ENCODE measurements at places on chromosomes 16 and 17. TPM values are rescaled to one million over a fixed set of nuclear protein-coding genes. Genes with fewer than 3 reads are reported as not detected.

DNA sequence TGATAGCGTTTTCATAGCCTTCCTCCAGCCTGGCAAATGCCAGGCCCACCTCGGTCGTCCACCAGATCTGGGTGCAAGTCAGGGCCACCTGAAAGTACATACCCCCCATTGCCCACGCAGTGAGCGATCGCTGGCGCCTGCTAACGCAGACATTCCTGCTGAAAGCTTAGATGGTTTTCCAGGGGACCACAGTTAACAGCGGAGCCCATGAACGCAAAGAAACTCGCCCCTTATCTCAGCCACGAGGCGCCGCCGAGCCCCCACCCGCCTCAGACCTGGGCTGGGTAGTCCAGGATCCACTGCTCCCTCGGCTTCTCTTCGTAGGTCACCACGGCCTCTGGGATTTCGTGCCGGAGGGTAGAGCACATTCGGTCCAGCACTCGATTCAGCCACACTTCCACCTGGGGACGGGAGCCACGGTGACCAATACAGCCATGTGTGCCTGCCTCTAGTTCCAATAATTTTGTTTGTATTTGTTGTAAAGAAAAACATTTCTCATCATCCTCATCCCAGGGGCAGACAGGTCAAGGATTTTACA, 74.5 kb downstream of the DNAH17 start:
- no peak for DNase-seq

DNA sequence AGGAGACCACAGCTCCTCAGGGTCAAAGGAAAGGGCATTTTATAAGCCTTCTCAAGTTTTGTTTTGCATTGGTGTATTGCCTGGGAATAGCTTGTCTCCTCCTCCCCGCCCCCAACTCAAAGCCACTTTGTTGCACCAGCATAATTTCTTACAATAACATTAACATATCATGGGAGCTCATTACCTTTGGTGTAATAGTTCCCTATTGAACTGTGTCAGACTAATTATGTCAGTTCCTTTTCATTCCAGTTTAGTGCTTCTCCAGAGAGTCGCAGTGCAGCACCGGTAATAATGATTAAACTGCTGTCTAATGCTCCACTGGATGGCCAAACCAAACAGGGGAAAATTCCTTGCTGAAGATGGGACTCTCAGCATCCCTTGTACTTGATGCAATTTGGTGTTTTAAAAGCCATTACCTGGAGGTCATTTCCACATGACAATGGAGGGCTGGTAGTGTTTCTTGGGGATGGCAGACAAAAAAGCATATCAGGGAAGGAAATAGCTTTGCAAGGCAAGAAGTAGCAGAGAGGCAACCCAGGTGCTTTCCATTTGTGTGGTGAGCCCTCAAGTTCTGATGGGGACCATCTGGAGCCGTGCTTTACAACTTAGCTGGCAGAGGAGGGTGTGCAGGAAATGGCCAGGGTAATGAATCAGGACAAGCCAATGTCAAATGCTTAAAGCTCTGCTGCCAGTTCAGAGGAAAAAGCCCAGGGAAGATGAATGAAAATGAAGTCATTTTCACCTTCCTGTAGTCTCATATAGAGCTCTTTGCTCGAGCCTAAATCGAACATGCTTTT, 91.5 kb upstream of the NLRP1 start:
- no peak for DNase-seq

DNA sequence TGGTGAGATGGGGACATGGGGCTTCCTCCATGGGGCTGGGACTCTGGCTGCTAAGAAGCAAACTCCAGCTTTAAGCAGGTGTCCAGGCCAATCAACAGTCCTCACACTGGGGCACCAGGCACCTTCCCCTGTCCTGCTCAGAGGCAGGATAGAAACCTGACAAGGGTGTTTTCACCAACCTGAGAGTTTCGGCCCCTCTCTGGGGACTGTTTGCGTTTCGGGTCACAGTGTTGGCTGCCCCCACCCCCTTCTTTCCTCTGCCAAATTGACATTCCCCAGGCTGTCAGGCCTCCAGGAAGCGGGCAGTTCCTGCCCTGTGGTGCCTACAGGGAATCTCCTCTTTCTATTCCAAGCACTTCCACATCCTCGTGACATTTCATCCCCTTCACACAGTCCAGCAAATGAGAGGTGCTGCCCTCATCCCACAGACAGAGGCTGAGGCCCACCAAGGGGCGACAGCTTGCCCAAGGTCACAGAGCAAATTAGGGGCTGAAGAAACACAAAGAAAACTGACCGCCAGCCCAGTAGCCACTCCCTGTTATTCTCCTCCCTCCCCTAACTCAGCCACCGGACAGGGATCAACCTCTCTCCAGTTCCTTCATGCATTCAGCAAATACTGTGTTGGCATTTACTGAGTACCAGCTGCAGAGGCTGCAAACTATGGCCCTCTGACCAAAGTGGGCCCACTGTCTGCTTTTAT, 38.0 kb downstream of the MMP15 start:
- DNase-seq: no peak

DNA sequence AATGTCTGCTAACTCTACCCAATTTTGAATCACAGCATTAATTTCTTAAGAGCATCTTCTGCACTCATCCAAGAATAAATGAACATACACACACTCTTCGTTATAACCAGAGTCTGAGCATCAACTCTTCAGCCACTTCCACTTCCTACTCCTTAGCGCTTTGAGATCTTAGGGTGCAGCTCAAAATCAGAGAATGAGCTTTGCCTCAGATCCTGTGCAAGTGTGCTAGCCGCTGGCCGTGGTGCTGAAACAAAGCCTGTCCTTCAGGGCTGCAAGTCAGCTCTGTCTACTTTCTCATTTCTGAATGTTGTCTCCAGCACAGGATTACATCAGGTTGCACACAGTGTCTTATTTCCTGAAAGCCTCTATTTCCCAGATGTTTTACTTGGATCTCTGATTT, 165.4 kb downstream of the AIPL1 start:
- DNase-seq: no peak

DNA sequence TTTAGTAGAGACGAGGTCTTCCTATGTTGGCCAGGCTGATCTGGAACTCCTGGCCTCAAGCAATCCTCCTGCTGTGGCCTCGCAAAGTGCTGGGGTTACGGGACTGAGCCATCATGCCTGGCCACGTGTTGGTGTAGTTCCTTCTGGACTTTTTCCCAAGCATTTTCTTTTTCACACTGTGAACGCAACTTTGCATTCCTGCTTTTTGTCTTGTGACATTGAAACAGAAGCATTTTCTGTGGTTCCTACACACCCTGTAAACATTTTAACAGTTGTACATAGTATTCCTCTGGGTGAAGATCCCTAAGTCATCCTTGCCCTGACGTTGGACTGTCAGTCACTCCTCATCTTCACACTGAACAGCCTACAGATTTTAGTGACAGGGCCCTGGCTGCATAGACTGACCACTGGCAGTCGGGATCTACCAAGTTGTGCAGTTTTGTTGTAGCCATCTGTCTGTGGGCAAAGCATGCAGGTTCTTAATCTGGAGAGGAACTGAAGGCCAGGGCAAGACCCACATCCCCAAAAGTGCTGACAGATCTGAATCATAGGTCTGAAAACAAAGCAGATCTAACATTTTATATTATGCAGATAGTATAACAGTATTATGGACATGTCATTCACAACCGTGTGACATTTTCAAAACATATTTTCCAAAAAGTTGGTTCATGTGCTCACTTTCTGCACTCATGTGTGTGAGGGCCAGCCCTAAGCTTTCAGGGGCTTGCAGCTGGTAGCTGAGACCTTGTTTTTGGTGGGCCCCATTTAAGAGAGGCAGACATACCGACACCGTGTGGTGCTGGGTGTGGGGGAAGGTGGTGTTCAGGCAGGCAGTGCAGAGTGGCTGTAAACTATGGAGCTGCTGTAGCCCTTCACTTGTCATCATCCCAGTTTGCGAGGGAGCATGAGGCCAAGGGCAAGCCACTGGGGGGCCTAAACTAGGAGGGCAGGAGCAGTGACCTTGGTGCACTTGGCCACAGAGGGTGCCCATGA, 59.9 kb downstream of the EPN2 start:
- DNase-seq: no peak

DNA sequence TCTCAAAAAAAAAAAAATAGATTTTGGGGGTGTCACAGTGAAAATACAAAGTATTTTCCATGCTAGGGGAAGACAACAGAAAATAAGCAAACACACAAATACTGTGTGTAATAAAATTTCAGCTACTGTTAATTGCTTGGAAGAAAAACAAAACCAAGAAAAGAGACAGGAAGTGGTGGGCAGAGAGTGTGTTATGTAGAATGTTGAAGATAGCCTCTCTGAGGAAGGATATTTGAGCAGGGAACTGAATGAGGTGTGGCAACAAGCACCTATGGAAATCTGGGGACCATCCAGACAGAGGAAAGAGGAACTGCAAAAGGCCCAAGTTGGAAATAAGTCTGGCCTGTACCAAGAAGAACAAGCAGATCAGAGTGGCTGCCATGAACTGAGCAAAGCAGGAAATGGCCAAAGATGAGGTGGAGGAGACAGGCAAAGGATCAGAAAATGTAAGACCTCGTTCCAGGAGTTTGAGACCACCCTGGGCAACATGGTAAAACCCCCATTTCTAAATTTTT, 7.8 kb upstream of the USP31 start:
- DNase-seq: no peak

- DNase-seq: no peak
Observed at GRCh38 chr16:10756574-10756973, 12.9 kb downstream of the NUBP1 start.

Gene ATP2A1
- total RNA-seq: not detected

DNA sequence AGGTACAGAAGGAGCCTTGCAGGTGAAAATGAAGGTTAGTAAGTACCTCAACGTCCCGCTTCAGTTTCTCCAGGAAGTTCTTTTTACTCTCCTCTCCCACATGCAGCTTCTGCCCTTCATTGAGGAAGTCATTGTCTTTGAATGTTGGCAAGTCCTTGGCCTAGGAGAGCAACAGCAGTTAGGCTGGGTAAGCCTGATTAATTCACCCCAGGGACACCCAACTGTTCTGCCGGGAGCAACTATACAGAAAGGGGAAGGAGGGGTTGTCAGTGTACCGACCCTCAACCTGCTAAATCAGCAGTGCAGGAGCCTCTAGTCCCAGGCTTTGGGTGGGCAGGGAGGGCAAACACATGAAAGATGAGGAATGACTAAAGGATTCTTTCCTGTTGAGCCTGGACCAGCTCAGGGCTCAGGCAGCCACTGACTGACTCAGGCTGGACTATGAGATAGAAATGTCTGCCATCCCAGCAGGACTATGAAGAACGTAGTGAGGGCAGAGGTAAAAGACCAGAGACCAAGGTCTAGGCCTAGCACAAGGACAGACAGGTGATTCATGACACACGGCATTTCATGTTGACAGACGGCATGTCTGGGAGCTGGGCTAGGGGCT, 21.6 kb downstream of the PIP4K2B start:
- no peak for DNase-seq

DNA sequence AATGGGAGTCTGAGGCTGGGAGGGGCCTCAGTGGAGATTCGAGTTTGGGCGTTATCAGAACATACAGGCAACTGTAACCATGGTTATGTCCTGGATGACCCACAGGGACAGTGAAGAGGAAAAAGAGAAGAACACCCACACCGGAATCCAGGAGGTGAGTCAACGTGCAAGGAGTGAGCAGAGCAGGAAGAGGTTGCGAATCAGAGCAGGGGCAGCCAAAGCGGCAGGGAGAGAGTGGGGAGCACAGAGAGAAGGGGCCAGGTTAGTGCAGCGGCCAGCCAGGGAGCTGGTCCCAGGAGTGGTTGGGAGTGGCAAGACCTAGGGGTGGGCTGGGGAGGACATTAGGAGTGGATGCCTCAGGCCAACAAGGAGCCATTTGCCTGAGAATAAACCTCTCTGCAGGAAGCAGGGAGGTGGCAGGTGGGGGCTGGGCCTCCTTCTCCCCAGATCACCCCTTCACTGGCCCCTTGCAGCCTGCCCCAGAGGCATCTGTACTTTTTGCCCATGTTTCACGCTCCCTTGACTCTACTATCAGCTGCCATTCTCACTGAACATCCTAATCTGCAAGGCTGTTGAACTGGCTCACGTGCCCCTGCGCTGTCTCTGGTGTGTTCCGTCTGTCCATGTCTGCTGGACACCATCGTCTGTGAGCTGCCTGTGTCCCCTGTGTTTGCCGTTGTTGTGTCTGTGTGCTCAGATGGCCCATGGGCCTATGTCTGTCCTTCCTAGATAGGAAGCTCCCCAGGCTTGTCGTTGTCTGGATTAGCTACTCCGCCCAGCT, 5.1 kb downstream of the KRT13 start:
- no peak for DNase-seq

- DNase-seq: no peak
Observed at GRCh38 chr16:81715358-81716196, 63.5 kb upstream of the PLCG2 start.
